ENCODE measurements at places on chromosomes 16 and 17.
A peak's percentile ranks its signal among the peaks of the same experiment; 100 is the strongest.

DNA sequence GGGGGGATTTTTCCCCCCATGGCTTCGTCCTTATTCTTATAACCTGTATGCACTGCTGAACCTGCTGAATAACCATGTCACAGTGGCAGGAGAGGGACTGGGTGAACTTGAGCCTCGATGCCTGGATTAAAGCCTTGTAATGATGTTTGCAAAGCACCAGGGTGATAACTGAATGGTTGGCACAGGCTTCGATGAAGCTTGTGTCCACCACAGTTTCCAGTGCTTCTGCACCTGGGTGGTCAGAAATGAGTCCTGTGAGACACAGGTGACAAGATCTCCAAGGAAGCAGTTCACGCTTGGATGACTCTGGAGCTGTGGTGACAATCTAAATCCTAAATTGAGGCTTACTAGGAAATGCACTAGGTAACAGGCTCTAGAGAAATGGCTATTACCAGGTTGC, 729.3 kb downstream of the MAF start:
- no peak for DNase-seq

DNA sequence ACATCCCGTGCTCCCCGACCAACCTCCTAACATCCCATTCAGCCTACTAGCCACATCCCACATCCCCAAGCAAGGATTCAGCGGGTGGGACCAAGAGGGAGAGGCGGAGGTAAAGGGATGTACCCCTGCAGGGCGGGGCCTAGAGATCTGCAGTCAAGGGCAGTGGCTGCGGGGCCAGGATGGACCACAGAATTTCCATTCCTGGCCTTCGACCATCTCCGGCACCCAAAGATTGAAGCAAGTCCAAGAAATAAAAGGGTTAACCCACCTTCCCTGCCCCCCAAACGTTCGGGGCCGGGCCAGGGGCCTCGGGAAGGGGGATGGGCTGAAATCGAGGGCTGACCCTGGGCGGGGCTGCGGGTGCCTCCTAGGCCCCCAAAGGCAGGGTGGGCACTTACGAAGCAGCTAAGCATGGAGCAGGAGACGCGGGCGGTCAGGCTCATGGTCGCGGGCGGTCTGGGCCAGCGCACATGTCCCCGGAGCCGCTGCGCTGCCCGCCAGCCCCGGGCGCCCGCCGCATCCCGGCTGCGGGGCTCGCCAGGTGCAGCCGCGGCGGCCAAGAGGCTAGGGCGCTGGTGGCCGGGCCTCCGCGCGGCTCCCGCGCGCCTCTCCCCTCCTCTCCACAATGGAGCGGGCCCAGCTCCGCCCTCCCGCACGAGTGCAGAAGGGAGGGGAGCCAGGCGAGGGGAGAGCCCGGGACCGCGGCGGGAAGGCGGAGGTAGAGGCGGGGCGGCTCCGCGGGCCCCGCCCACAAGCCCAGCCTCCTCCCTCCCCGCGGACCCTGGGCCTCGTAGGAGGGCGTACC, at the start of gene MTMR4:
Gene MTMR4 (minus strand): TSS at position 674 of the 805 bp plus-strand sequence. CDS start 231 bp downstream, at position 443.
- peak; percentile 80 for DNase-seq

DNA sequence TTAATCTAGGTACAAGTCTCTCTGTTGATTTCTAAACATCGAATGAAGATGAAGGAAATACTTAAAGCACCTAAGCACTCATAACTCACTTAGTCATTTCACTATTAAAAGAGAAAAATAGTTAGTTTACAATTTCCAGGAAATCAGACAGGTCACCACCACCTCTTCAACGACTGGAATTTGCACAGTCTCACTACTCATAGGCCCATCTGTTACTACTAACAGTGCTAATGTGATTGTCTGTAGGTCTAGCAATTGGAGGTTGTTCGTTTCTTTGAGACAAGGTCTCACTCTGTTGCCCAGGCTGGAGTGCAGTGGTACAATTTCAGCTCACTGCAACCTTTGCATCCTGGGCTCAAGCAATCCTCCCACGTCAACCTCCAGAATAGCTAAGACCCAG, 444.6 kb downstream of the MAF start:
- DNase-seq = no peak

DNA sequence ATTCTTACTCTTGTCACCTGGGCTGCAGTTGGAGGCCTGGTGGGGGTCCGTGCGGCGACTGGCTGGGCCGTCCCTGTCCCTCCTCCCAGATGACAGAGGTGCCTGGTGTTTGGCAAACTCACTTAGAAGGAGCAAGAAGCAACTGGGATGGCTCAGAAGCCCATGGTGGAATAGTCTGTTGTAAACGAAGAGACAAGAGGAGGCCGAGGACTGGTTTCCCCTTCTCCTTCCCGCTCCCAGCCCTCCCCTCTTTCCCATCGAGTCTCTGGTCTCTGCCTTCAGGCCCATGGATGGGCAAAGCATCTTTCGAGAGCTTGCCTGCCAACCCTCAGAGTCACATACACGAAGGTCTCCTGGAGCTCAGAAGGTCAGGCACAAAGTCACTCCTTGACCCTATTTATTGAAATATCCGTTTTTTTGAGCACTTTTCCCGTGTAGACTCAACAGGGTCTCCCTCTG, 364.4 kb downstream of the SEC14L1 start:
- DNase-seq = no peak

DNA sequence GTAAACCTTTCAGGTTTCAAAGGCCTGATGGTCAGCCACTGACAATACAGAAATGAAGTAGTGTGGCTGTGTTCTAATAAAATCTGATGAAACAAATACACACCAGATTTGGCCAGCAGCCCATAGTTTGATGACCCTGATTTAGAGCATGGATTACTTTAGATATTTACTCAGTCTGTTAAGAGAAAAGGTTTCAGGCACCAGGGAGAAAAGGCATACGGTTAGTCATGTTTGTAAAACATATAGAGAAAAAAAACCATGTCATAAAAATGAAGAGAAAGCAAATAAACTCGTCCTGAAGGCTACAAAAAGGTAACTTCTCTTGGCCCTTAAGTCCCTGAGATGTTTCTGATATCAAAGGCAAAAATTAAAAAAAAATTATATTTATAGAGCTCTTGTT, 112.1 kb downstream of the ADAMTS18 start:
- DNase-seq = no peak

- no peak for DNase-seq
These were observed 360.3 kb upstream of the ERCC4 start for GRCh38 chr16:13559624-13560023.

DNA sequence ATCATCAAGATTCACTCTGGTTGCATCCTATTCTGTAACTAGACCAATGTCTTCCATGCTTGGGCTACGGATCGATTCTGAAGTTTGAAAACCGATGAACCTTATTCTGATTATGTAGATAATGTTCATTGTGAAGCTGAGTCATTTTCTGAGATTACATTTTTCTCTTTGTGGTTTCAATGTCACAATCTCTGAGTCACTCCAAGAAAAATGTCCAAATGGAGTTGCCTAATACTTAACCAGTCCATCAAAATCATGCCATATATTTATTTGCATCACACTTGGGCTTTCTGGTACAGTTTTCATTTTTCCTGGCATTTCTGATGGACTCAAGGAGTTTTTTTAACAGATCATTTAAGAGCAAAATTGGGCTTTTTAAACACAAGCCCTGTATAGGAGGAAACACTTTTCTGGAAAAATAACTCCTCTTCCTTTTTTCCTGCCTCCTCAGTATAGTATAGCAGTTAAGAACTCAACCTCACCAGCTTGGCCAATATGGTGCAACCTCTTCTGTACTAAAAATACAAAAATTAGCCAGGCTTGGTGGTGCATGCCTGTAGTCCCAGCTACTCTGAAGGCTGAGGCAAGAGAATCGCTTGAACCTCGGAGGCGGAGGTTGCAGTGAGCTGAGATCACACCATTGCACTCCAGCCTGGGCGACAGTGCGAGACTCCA, 17.5 kb downstream of the CACNG3 start:
- DNase-seq = peak; percentile 2

GRCh38 chr17:4319221-4319620, 47.3 kb downstream of the UBE2G1 start:
- DNase-seq = no peak

DNA sequence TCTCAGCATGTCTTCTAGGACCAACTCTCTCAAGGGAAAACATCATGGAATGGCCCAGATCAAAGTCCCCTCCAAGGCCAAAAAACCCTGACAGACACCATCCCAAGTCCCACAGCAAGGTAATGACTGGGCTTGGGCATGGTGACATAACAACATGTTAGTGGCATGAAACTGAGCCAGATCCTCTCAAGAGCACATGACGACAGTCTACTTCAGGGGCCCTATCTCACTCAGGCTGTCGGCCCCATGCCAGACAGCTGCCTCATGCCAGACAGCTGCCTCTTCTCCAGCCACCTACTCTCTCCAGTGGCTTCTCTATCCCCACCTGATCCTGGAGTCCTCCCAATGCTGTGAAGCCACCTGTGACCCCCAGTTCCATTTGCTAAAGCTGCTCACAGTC, 18.4 kb downstream of the HSD11B2 start:
- no peak for DNase-seq

DNA sequence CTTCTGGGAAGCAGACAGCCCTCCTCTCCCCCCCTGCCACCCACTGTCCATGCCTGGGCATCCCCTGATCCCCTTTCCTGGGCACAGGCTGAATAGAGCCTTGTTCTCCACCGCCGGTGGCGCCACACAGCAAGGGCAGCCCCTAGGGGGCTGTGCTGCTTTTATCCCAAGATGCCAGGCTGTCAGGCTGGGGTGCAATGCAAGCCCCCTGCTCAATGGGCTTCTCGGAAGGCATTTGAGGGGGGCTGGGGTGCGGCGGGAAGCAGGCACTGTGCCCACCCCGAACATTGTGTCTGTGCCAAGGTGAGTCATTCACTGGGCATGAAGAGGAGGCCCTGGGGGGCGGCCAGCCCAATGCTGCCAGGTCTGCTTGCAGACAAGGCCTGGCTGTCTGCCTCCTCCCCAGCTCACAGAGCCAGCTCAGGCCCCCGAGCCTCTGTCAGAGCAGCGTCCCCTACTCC, 1.5 kb upstream of the GFAP start:
- peak; percentile 41 for DNase-seq

DNA sequence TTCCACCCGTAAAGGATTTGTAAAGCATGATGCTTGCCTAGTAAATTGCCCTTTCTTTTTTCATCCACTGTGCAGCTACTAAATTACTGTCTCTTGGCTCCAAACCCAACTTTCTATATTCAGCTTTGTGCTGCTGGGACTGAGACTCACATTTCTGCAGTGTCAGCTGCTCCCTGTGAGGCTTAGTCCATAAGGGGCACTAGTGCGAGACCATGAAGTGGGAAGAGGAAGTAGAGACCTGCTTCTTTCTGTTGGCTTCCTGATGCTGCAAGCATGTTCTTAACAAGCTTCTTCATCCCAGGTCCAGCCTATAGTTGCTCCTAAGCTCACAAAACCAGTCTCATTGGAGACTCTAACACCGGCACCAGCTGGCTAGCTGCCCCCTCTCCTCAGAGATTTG, 74.9 kb upstream of the HS3ST2 start:
- DNase-seq = no peak

- DNase-seq = no peak
These were observed 5.8 kb downstream of the ARHGEF15 start for GRCh38 chr17:8315764-8316217.

DNA sequence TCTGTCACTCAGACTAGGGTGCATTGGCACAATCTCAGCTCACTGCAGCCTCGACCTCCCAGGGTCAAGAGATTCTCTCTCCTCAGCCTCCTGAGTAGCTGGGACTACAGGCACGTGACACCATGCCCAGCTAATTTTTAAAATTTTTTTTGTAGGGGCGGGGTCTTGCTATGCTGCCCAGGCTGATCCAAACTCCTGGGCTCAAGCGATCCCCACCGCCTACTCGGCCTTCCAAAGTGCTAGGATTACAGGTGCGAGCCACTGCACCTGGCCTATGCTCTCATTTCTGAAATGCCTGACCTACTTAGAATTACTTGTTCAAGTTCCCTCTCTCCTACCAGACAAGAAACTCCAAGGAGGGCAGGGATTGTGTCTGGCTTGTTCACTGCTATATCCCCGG, 5.1 kb upstream of the GP2 start:
- no peak for DNase-seq

GRCh38 chr16:57652695-57653471, 15.2 kb upstream of the ADGRG3 start:
- DNase-seq = no peak

DNA sequence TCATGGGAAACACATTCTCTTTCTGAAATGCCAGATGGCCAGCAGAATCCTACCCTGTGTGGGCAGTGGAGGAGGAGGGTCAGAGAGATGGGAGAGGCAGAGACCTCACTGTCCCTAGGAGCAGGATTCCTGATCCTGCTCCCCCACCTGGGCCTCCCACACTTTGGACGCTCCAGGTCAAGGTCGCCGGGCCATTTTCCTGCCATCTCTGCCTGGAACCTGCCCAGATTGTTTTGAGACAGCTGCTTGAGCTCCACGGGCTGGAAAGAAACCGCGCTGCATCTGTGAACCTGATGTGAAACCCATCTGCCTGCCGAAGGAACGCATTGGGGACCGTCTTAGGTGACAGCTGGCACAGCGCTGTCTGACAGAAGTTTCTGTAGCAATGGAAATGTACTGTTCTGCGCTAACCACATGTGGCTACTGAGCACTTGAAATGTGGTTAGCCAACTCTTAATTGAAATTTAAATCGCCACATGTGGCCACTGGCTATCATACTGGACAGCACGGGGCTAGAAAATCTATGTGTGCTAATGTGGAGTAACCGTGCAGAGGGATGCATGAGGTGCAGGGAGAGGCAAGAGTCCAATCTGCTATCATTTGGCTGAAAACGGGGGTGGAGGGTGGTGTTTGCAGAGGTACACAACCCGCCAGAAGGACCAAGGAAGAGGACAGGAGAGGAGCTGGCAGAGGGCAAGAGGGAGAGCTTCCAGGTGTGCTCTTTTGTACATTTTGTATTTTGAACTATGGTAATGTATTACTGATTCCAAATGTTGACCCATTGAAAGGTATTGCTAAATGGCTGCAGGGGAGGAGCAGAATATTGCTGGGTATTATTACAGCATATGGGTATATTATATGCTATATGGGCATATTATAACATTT, 15.4 kb upstream of the NUBP1 start:
- DNase-seq = no peak

All from fibroblast of skin of right biceps (primary cell).